ENCODE measurements at places on chromosomes 5 and 9.

DNA sequence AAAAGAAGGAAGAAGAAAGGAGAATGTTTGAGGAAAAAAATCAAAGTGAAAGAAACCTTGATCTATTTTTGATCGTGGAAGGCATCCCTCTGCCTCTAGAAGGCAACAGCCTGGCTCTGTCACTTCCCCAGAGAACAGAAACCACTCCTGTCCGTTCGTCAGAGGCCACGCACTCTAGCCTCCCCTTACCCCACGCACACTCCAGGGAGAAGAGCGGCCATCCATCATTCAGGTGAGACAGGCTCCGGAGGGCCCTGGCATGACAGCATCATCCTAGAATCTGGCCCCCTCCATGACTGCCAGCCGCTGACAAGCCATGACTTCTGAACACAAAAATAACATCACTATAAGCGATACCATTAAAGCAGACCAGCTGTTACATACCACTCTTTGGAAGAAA is 135.8 kb downstream of the ROR2 start:
- DNase-seq, result no peak

DNA sequence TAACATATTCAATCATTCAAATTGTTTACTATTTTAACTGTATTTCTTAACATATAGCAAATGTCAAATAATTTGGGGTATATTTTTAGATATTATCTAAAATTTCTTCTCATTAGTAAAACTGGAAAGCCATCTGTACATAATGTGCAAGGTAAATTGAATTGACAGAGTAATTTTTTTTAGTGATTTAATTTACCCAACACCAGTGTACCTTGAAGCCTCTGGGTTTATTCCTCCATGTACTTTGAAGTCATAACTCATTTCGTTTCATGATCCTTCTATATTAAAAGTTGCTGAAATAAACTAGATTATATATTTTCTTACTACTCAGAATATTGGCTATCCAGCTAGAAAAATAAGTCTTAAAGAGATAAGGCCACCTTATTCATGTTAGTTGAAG is 674.9 kb downstream of the PRR16 start:
- no peak for DNase-seq

DNA sequence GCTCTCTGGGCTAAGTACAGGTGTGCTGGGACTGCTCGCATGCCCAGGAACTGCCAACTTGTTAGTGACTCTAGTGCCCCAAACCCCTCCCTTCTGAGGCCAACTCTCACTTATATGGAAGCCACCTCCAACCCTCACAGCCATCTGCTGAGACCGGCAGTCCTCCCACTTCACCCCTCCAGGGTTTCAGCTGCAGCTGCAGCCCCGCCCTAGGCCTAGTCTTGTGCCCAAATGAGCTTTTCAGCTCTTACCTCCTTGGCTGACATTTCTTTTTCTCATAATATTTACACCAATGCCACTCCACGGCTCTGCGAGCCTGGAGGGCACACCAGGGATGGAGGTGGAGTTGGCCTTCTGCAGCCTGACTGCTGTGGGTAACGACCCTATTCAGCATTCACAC is 166.6 kb downstream of the ROR2 start:
- no peak for DNase-seq

DNA sequence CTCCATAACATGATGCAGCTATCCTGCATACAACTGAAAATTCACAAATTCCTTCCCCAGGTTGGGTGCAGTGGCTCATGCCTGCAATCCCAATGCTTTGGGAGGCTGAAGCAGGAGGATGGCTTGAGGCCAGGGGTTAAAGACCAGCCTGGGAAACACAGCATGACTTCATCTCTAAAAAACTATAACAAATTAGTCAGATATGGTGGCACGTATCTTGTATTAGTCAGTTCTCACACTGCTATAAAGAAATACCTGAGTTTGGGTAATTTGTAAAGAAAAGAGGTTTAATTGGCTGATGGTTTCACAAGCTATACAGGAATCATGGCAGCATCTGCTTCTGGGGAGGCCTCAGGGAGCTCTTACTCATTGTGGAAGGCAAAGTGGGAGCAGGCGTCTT is 56.4 kb upstream of the DAPK1 start:
- no peak for DNase-seq

GRCh38 chr5:41004931-41005330 is 66.2 kb downstream of the MROH2B start:
- DNase-seq, result no peak

DNA sequence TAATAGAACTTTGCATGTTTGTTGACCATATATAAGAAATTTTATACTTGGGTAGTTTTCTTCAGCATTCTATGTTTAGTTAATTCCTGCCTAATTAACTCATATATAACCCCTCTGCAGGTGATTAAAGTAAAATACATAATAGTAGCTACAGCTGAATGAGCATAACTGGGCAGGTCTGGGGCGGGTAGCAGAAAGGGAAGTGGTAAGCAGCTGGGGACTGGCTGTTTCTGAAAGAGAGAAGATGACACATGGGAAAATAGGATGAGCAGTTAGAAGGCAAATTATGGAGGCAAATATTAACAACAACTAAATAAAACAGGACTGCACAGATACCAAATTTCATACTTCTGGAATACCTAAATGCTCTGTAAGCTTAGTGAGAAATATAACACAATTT is 128.1 kb downstream of the CPLANE1 start:
- DNase-seq, result no peak

DNA sequence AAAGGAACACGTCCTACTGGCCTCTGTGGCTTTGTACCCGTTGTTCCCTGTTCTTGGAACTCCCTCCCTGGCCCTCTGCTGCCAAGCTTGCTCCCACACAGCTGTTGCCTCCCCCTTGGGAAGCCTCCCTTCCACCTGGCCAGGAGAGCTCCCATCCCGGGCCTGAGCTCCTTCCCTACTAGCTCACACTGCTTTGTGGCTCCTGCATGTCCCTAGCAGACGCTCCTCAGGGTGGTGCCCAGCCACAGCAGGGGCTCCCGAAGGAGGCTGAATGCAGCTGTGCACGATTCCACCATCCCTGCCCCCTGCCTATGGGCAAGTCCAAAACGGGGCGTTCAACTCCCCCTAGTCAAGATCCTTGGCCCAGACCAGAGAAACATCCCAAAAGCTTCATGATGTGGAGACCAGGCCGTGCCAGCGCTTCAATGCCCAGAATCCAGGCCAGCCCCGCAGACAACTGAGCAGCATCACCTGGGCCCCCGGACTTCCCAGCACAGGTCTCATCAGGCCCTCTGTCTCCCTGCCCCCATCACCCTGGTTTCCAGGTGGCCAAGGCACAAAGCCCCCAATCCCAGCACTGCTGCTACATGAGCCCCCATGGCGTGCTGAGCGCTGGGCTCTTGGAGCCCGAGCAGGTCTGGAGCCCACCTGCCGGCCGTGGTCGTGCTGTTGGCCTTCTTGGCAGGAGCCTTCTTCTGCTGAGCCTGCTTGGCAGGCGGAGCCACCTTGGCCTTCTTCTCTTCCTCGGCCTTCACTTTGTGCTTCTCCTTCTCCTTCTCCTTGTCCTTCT is 14.3 kb downstream of the BRD3OS start:
- no peak for DNase-seq

DNA sequence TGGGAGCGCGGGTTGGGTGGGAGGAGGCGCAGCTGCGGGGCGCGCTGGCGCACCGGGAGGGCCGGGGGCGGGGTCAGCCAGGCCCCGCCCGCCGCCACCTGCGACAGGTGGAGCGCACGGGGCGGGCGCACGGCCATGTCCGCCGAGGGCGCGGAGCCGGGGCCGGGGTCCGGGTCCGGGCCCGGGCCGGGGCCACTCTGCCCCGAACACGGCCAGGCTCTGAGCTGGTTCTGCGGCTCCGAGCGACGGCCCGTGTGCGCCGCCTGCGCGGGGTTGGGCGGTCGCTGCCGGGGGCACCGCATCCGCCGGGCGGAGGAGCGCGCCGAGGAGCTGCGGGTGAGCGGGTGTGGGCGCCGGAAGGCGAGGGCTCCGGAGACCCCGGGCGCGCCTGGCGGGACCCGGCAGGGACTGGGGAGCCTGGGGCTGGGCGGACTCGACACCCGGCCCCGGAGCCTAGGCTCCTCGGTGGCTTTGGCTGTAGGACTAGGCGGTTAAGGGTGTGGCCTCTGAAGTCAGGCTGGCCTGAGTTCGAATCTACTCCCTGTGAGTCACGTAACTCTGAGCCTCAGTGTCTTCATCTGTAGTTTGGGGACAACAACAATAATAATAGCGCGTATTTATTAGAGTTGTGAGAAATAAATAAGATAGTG is at the start of gene BSPRY:
TSS of gene BSPRY (plus strand) at position 97 of the 650 bp plus-strand sequence. CDS start at position 136, 39 bp downstream.
- no peak for DNase-seq

All from T-helper 1 cell (primary cell).